GM04503 (cell line): ENCODE measurements at places on chromosomes 2 and 18.
A peak's percentile ranks its signal among the peaks of the same experiment; 100 is the strongest.

- no peak for DNase-seq
Measured at GRCh38 chr18:55280503-55280902, 307.5 kb downstream of the TCF4 start.

- no peak for DNase-seq
Measured at GRCh38 chr2:8277921-8278571, 403.8 kb upstream of the ID2 start.

DNA sequence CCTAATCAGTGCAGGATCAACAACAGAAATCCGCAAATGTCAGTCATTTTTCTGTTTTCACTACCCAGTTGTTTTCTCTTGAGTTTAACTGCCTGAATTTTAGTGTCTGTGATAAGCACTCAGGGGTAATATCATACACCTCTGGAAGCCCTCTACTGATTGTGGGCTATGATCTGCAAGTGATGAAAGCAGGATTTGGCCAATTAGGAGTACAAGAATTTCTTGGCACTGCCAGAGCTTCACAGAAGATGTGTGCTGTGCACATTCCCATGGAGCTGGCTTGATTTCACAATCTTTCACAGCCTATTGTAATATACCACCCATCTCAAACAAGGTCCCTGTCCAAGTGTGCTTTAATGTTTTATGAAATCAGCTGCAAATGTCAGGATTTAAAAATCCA, 27.3 kb upstream of the TDRD15 start:
- DNase-seq = no peak

DNA sequence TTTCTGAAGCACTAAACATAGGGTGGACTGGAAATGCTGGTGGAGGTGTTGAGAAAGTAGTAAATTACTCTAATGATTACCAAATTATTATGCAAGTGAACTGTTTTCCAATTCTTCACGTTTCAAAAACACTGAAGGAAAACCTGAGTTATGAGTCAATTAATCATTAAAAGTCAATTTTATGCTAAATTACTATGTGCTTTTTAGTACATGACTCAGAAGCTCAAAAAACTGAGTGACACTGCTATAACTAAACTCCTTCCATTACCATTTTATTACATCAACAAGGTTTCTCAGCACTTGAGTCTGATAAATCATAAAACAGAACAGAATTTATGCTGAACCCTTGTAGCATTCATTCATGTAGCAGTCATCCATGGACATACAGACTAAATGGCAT, 20.4 kb downstream of the CHMP3 start:
- no peak for DNase-seq

- DNase-seq = no peak
Measured at GRCh38 chr2:55049821-55050099, 491 bp downstream of the RTN4 start.

DNA sequence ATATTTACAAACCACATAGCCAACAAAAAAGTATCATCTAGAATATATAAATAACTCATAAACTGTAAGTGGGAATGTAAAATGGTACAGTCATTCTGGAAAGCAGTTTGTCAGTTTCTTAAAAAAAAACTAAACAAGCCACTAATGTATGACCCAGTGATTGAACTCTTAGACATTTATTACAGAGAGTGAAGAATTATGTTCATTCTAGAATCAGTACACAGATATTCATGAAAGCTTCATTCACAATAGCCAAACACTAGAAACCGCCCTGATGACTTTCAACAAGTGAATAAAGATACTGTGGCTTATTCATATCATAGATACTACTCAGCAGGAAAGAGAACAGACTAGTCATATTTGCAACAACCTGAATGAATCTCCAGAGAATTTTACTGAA, 1541.5 kb downstream of the LRP1B start:
- no peak for DNase-seq

- no peak for DNase-seq
Measured at GRCh38 chr2:120828829-120829632, 93.4 kb downstream of the GLI2 start.

- DNase-seq = no peak
Measured at GRCh38 chr2:80328159-80328571, 23.6 kb upstream of the LRRTM1 start.

DNA sequence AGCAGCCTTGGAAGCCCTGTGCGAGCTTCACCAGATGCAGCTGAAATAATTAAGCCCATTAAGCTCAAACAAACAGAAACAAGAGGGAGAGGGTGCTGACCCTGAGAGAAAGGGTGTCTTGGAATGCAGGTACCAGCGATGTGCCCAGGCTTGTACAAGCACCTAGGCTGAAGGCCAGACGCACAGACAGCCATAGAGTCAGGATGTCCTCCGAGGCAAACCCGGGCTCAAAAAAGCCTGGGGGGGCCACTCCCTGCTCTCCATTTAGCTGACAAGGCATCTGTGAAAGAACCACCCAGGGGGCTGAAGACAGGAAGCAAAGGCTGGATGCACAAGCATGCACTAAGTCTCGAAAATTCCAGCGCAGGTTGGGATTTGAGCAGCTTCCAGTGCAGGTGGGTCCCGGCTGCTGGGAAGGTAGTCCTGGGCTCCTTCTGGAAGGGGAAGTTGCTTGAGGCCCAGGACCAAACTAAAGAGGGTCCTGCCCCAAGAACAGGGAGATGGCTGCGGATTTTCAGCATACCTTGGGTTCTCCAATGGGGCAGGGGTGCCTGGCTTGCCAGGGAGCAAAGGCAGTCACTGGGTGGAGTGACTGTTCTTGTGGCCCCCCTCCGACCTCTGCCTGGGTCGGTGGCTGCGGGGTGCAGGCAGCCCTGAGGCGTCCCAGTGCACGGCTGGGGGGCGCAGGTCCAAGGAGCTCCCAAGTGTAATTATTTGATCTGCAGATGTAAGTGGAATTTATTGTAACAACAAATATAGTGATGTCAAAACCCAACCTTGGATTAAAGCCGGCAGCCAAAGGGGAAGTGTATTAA, 5.9 kb downstream of the GBX2 start:
- no peak for DNase-seq

DNA sequence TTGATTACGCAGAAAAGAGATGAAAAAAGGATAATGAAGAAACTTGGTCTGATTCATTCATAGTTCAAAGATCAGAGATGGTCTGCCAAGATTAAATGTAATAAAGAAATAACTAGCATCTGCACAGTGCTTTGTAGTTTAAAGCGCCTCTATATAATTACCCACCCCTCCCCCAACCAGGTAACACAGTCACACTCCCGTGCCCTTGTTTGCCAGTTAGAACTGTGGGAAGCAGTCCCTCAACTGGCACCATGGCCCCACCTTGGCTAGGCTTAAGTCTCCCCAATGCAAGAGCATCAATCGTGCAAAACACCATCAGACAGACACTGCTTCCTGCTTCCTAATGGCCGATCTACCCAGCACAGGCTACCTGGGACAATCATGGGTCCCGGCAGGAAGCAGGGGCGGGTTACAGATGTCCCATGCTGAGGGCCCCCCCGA, 11.6 kb downstream of the ADCY3 start:
- DNase-seq = no peak

DNA sequence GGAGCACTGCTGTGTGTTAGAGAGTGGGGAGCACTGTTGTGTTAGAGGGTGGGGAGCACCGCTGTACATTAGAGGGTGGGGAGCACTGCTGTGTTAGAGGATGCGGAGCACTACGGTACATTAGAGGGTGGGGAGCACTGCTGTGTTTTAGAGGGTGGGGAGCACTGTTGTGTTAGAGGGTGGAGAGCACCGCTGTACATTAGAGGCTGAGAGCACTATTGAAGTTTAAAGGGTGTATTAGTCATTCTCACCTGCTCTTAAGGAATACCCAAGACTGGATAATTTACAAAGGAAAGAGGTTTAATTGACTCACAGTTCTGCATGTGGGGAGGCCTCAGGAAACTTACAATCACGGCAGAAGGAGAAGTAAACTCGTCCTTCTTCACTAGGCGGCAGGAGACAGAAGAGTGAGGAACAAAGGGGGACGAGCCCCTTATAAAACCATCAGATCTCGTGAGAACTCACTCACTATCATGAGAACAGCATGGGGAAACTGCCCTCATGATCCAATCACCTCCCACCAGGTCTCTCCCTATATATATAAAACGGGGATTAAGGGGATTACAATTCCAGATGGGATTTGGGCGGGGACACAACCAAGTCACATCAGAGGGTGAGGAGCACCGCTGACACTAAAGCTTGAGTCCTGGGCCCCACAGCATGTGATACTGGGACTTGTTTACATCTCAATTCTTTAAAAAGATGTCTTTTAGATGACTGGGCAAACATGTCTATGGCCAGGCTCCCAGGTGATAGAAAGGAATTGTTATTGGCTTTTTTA, 19.5 kb upstream of the AGXT start:
- DNase-seq = no peak

DNA sequence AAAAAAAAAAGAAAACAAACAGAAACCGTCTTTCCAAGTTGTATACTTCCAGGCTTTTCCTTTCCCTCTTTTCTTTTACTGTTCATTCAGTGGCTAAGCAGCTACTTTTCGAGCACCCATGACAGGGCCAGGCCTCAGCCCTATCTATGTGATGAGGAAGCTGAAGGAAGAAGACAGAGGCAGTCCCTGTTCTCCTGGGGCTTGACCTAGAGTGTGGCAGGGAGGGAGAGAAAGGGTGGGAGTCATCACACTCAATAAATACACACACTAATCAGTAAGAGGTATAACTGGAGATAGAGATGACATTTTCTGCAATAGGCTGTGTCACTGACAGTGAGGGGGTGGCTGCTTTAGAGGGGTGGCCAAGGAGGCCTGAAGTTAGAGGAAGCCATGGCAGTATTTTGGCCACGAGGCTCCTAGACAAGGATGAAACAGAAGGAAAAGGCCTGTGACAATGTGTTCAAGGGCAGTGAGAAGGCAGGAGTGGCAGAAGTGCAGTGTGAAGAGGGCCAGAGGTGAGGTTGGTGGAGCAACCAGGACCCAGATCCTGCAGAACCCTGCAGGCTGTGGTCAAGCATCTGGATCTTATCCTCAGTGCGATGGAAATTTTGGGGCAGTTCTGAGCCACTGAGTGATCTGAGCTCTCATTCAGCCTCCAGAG, 131.8 kb upstream of the TTC39C start:
- no peak for DNase-seq

DNA sequence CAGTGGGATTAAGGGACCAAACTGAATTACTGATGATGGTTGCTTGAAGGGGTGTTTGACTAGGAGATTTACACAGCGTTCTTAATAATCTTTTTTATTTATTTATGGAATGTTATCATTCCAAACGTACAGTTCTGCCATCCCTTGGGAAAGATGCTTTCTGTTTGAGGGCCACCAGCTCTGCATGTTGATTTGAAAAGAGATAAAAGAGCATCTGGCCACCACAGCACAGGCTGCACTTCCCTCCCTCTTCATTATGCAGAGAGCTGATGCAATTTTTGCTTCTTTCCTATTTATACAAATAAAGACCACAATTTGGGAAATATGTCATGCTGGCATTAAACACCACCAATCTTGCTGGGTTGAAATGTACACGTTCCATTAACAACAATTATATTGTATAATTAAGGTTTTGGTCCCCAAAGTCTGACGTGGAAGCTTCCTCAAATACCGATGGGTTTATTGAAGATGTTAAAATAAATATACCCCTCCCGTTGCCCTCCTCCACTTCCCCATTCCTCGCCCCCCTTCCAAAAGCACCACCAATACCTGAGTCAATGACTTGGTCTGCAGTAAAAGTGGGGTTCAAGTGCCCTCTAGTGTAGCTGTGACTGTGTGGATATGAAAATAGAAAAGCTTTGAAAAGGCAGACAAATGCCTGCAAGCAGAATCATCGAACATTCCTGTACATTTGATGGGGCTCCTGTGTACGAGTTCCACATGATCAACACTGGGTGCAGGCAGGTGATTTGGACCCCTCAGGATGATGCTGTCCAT, 211.9 kb downstream of the HRH4 start:
- no peak for DNase-seq

- no peak for DNase-seq
Measured at GRCh38 chr2:162885281-162886070, 46.9 kb upstream of the KCNH7 start.

- DNase-seq = no peak
Measured at GRCh38 chr2:37527361-37527760, 144.1 kb downstream of the CDC42EP3 start.

GRCh38 chr2:65077898-65078297, 21.7 kb downstream of the CEP68 start:
- no peak for DNase-seq

GRCh38 chr2:64363848-64364247, 90.1 kb upstream of the LGALSL start:
- DNase-seq = no peak

- DNase-seq = no peak
Measured at GRCh38 chr2:138677221-138677620, 103.0 kb downstream of the NXPH2 start.

GRCh38 chr2:235666213-235666781, 172.5 kb downstream of the AGAP1 start:
- DNase-seq = peak; percentile 83
